T follicular helper cell (primary cell): ENCODE measurements at places on chromosomes 13 and 19.
A peak's percentile ranks its signal among the peaks of the same experiment; 100 is the strongest.

DNA sequence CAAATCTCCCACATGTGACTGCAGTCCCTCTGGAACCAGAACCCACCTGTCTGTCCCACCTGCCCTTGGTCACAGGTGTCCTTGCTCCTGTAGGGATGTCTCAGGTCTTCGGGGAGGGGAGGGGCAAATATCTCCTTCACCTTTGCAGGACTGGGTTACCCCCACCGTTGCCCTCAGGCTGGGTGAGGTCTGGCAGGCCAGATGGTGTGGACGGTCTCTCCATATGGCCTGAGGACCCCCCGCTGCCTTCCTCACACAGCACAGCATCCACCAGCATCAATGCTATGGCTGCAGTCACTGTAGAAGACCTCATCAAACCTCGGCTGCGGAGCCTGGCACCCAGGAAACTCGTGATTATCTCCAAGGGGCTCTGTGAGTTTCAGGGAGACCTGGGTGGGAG is 10.0 kb downstream of the SLC5A5 start:
- no peak for DNase-seq

DNA sequence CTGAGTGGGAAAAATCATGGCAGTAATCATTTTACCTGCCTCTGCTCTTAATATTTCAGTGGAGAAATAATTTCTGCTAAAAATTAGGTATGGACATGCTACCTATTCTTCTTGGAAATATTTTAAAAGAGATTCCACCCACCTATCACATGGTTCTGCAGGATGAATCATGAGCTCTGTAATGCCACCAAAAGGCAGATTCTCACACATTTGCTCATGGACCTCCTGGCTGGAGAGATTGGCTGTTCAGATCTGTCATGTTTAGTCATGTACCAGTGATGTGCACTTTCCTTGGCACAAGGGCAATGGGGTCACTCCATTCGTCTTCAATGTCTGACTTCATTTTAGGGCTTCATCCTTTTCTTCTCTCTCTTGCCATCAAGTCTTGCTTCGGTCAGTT is 101.8 kb upstream of the MBNL2 start:
- no peak for DNase-seq

- no peak for DNase-seq
These were observed 6.5 kb downstream of the UNC13A start for GRCh38 chr19:17681505-17682125.

DNA sequence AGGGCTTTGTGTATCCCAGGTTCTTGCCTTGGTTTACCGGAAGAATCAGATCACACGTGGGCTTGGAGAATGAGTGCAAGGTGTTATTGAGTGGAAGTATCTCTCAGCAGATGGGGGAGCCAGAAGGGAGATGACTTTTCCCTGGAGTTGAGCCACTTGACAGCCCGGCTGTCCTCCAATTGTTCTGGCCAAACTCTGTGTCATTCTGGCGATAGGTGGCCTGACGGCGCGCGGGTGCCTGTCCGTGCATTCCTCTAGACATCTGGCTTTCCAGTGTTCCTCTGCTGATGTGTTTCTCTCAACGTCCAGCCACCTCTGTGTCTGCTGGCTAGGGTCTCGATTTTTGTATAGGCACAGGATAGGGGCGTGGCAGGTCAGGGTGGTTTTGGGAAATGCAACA is 181.9 kb downstream of the SHISA2 start:
- no peak for DNase-seq

- peak; percentile 59 for DNase-seq
These were observed 2.3 kb downstream of the SLC5A5 start for GRCh38 chr19:17873786-17874757.

GRCh38 chr13:44734201-44734707 is 158.1 kb upstream of the TSC22D1 start:
- no peak for DNase-seq

GRCh38 chr19:42374826-42375376 is 15.2 kb downstream of the CNFN start:
- DNase-seq, result no peak

GRCh38 chr13:101773062-101773461 is 320.6 kb downstream of the ITGBL1 start:
- DNase-seq, result no peak

DNA sequence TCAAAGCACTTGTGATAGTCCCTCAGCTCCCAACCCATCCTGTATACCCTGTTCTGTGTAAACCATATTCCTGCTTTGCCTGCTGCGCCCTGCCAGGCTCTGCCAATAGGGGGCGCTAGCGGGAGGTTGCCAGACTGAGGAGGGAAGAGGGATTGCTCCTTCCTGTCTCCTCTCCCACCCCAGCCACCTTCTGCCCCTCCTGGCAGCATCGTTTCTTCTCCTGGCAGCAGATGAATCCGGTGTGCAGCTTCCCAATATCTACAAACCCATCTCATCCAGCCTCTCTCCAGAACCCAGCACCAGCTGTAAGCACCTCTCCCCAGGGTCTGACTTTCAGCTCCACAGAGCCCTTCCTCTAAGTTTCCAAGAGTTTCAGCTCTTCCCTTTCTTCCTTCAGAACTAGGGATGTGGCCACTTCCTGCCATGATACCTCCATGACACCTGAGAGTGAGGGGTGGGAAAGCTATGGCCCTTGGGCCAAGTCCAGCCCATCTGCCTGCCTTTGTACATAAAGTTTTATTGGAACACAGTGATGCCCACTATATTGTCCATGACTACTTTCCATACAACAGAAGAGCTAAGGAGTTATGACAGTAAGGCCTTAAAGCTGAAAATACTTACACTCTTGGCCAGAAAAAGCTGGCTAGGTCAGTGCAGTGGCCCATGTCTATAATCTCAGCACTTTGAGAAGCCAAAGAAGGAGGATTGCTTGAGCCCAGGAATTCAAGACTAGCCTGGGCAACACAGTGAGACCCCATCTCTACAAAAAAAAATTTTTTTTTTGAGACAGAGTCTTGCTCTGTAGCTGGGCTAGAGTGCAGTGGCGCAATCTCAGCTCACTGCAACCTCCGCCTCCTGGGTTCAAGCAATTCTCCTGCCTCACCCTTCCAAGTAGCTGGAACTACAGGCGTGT is 34.5 kb upstream of the ATP1A3 start:
- no peak for DNase-seq

- no peak for DNase-seq
These were observed 921 bp upstream of the TEX29 start for GRCh38 chr13:111319521-111319920.

GRCh38 chr19:12778017-12778904 is 2.9 kb upstream of the HOOK2 start:
- DNase-seq, result no peak

DNA sequence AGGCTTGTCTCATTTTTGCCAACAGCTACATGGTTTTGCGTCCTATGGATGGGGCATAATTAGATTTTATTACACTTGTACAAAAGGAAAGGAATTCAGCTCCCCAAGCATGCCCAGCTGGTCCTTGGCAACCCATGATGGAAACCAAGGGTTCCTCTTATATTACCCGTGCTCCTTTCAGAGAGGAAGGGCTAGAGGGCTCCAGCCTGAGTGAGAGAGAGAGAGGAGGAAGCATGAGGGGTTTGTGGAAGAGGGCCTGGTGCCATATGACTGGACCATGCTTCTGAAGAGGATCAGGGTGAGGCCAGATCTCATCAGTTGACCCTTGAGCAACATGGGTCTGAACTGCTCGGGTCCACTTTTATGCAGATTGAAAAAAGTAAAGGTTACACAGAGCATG is 3.5 kb upstream of the RPS9 start:
- no peak for DNase-seq

GRCh38 chr19:45591004-45591637 is 6.5 kb upstream of the OPA3 start:
- DNase-seq, result no peak

GRCh38 chr13:94309576-94309975 is 169.9 kb downstream of the DCT start:
- no peak for DNase-seq

GRCh38 chr13:73025217-73026012 is 33.4 kb upstream of the KLF5 start:
- DNase-seq, result no peak
